Fibroblast of skin of back (primary cell): ENCODE measurements at places on chromosomes 3 and 15.
A peak's percentile ranks its signal among the peaks of the same experiment; 100 is the strongest.

GRCh38 chr15:43378601-43379000, 7.7 kb downstream of the TUBGCP4 start:
- no peak for DNase-seq

GRCh38 chr3:114730397-114730796, 416.7 kb downstream of the ZBTB20 start:
- DNase-seq: no peak

- no peak for DNase-seq
Observed at GRCh38 chr3:136023264-136023978, 57.9 kb downstream of the PPP2R3A start.

DNA sequence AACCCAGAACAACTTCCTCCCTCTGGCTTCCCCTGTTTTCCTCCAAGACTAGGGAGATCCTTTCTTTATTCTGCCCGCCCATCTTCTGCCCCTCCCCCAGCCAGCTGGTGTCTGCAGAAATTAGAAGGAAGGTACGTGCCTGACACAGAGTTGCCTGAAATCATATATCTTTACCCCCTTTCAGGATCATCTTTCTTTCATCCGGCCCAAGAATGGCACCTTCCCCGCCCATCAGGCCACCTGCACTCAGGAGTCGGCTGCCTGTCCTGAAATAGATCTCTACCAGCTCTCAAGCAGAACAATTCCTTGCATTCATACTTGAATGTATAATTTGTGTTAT, 133.7 kb downstream of the VGLL4 start:
- no peak for DNase-seq

- peak; percentile 34 for DNase-seq
Observed at GRCh38 chr3:170222647-170223541, 670 bp downstream of the PRKCI start.

- DNase-seq: no peak
Observed at GRCh38 chr3:134617608-134618477, 33.0 kb downstream of the KY start.

GRCh38 chr15:29133321-29133720, 136.3 kb downstream of the NSMCE3 start:
- DNase-seq: no peak

DNA sequence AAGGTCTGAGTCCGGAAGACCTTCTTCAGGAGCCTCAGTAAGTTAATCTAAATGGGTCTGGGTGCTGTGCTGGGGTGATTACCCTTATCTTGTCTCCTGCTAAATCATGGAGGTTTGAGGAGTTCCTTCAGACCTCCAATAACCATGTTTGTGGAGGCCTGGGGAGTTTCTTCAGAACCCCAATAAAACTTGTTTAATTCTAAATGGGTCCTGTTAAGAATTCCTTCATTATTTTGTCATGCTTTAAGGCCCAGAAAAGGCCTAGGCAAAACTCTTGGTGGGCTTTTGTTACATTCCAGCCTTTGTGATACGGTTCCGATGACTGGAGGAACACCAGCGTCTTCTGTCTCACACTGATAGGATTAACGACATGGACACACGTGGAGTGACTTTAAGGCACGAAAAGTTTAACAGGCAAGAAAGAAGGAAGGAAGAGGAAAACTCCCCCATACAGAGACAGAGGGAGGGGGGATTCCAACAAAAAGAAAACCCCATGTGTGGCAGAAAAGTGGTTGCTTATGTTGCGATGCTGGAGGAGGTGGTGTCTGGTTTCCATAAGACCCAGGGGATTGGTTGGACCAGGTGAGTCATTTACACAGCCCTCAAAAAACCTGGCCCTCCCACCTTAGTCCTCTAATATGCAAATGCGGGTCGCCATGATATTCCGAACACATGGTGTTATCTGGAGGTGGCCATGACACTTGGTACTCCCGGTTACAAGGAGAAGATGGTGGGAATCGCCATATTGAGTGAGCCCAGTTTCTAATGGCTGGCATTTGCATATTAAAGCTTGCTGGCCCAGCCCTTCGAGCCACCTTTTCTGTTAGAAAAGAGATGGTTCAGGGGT, 72.6 kb upstream of the MFGE8 start:
- no peak for DNase-seq
